ENCODE measurements at places on chromosomes 7 and 10.

DNA sequence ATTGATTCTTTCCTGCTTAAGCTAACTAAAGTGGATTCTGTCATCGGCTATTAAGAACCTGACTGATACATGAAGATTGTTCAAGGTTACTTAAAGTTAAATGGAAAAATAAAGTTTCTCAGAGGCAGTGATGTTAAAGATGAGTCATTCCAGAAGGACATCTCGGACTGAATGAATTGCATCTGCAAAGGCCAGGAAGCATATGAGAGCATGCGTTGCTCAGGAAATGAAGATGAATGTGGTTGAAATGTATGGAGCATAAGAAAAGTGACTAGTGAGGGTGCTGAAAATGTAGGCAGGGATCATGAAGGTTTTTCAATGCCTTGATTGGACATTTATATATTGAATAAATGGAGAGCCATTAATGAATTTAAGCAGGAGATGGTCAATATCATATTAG lies 133.9 kb upstream of the GHITM start:
- no peak for DNase-seq

DNA sequence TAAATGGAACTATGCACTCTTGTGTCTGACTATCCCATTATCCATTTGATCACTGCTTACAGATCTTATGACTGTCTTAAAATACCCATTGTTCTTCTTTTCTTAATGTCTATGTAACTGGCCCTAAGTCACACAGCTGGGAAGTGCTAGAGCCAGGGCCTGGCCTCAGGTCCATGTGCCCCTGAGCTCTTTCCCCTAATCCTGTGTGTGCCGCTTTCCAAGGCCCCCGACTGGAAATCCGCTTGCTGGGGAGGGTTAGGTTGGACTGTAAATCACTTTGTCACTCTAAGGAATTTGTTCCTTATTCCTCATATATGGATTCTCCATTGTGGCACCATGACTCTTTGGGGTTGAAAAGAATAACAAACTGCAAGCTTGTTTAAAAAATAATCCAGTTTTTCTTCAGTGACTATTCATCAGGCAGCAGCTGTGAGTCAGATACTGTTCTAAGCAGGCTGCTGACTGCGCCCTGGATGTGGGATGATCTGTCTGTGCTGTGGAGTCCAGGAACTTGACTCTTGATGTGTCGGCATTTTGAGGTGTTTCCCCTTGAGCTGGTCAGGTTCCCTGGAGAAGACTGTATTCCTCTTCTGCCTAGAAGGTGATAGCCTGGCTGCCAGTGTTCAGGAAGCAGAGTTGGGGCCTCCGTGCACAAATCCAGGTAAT lies 236.3 kb downstream of the SDK1 start:
- no peak for DNase-seq

- DNase-seq, result no peak
Observed at GRCh38 chr7:4124556-4125477, 557.3 kb upstream of the FOXK1 start.

DNA sequence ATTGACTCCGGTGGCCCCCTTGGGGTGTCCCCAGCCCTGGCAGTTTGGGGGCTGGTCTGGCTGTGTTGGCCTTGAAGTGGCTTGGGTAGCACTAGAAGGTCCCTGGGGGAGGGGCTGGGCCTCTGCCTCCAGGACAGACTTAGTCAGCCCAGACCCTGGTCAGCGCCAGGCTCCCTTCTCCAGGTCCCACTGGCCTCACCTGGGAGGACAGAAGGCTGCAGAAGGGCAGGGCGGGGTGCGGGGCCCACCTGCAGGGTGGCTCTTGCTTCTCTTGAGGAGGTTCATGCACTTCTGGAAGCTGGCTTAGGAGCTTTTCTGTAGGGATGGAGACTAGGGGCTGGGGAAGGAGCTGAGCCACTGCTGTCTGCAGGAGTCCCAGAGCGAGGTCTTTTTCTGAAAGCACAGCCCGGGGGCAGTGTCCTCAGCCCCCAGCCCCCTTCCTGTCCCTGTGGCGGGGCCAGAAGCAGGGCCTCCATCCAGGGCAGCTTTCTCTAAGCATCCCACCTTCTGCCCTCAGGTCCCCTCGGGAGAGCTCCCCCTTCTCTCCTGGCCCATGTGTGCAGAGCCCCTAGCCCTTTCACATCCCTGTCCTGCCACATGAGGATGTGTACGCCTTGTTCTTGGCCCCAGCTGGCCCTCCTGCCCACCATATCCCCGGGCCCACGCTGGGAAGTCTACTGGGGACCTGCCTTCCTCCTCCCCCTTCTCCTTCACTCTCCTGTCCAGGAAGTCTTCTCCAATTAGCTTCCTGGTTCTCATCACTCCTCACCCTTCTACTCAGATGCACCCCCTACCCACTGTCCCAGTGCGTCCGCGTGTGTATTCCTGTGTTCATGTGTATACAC lies 11.0 kb downstream of the TBATA start:
- DNase-seq, result peak; percentile 14

All from activated naive CD4-positive, alpha-beta T cell treated with anti-CD3 and anti-CD28 coated beads, Interleukin-2, amount 10 ng/mL, durations not matched to agents 7 days and 5 days (primary cell).